ENCODE measurements at places on chromosomes 2 and 18.

GRCh38 chr2:75634945-75635344, 11.6 kb upstream of the MRPL19 start:
- DNase-seq, result no peak

DNA sequence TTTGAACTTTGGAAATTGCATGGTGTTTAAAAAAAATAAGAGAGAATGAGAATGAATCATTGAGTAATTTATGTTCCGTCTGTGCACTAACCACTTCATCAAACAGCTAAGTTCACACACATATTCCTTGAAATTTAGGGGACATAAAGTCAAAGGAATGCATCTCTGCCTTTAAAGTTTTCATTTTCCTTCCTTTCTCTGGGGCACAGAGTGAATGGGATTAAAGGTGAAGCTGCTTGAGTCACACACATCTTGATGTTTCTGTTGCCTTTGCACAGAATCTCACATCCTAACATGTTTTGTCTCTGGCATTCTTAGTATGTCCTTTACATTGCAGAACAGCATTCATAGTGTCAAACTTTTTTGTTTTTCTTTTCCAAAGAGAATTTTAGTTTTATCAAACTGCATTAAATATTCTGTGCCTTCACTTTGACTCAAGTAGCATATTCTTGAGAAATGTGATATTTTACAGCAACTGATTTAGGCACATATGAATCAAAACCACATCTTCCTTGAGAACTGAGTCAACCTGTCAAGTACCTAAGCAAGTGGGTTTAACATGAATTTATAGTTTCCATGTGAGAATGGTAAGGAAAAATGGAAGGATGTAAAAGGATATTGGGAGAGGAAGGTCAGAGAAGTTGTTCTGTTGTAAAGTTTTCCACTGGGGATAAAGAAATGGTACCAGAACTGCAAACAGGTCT, 169.1 kb upstream of the THUMPD2 start:
- no peak for DNase-seq

GRCh38 chr2:157362627-157363026, 37.0 kb upstream of the ERMN start:
- DNase-seq, result no peak

- peak; percentile 27 for DNase-seq
Measured at GRCh38 chr2:232459419-232460035, 3.6 kb downstream of the ALPI start.

DNA sequence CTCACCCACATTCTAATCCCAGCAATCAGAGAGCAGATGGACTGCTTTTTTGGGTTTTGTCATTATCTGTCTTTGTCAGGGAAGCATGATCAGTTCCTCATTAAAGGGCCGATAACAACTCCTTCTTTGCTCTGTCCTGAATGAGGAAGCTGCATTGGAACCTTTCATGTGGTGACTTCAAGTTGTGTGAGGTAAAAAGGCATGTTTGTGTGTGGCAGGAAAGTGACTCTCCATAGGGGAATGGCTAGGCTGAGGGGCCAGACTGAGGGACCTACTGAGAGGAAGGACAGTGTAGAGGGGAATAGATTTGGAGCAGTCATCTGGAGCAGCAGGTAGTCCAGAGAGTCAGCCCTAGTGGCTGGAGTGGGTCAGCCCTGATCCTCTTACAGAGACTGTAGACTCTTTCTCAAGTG, 23.6 kb upstream of the LRRTM1 start:
- DNase-seq, result no peak

- no peak for DNase-seq
Measured at GRCh38 chr18:77063260-77063659, 69.3 kb downstream of the MBP start.

DNA sequence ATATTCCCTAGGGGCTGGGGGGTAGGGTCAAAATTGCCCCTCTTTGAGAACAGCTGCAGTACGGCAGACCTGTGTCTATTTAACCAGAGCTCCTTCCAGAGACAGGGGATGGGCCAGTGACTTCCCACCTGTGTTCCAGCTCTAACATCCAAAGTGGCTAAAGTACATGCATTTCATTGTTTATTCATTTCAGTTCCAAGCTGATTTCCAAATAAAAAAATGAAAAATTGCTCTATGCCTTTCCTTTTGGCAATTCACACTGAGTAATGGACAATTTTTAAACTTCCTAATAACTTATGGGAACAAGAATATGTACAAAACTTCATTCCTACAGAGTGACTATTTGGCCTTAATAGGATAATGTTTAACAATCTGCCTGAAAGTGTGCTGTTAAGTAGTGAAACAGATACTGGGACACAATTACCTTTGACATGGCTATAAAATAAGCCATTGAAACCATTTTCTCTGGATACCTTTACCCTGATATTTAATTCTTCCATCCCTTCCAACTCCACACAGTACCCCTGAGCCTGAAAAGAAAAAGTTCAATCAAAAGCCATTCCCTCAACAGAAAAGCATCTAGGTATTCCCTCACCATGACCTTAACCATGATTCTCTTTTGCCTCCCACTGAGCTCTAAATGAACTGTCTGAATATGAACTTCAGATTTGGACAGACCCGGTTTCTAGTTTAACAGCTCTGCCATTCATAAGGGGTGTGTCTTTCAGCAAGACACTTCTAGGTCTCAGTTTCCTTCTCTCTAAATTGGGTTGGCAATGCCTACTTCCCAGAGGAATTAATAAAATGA, 73.1 kb downstream of the RDH14 start:
- no peak for DNase-seq

DNA sequence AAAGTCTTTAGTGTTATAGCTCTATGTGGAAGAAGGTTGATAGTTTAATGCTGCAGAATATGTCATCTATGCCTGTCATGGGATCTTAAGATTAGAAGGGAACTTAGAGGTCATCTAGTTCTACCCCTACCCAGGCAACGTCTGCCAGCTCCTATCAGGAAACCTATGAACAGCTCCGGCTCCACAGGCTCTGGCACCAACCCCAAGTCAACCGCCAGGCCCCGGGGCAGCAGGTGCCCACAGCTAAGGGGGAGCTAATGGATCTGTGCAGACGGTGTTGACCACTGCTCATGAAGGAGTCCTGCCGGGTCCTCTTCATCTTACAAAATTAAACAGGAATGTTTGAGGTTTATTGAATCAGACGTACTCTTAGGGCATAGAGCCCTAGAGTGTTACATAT, 440.8 kb upstream of the KLHL29 start:
- DNase-seq, result no peak
